Midbrain (tissue), 1 donor: ENCODE measurements at places on chromosomes 2 and 18.
A peak's percentile ranks its signal among the peaks of the same experiment; 100 is the strongest.

DNA sequence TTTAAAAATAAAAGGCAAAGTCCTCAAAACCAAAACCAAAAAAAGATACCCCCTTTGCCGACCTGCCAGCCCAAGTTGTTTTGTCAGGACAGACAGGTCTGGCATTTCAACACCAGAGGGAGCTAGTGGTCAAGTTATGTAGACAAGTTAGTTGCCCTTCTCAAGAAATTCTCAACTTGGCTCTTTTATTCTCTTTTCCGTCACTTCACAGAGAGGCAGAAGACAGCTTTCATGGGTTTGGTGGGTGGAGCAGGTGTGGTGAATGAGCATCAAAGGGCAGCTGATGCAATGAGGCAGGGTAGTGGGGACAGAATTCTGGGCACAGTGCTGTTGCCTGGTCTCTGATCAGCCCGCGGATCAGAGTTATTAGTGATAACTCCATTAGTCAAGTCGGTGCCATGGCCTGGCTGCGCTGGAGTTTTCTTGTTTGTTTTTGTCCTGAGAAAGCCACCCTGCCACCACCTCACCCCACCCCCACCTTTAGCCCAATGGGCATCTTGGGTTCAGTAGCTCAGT, 303.7 kb upstream of the EPAS1 start:
- DNase-seq: peak; percentile 56

DNA sequence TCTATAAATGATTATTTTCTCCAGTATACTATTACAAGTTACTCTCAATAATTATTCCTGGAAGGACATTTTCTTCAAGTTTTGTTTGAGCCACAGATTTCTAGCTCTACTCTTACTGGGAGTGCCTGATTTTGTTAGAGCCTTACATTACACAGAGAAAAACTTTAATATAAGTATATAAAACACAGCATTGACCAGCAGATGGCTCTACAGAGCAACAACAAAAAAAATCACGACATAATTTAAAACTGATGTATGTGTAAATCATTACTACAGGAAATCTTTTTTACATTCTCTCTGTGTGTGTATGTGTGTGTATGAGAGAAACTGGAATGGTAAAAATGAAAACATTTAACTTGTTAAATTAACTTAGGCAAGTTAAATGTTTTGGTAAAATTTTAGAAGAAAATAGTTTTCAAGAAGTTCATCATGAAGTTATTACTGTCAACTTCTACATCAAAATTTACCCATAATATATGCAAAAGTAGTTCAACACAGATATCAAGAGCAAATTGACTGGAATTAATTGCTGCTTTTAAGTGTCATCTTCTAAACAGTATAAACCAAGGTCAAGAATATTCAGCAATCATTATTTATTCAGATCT, 103.3 kb downstream of the MDH1 start:
- DNase-seq: peak; percentile 49

- DNase-seq: no peak
Observed at GRCh38 chr2:129443235-129443864, 536.1 kb upstream of the RAB6C start.

- DNase-seq: peak; percentile 23
Observed at GRCh38 chr2:112055730-112056625, 909 bp downstream of the TMEM87B start.

GRCh38 chr2:112787729-112788393, 3.6 kb upstream of the IL1A start:
- peak; percentile 15 for DNase-seq

- no peak for DNase-seq
Observed at GRCh38 chr18:62957885-62958472, 242.6 kb downstream of the PHLPP1 start.

DNA sequence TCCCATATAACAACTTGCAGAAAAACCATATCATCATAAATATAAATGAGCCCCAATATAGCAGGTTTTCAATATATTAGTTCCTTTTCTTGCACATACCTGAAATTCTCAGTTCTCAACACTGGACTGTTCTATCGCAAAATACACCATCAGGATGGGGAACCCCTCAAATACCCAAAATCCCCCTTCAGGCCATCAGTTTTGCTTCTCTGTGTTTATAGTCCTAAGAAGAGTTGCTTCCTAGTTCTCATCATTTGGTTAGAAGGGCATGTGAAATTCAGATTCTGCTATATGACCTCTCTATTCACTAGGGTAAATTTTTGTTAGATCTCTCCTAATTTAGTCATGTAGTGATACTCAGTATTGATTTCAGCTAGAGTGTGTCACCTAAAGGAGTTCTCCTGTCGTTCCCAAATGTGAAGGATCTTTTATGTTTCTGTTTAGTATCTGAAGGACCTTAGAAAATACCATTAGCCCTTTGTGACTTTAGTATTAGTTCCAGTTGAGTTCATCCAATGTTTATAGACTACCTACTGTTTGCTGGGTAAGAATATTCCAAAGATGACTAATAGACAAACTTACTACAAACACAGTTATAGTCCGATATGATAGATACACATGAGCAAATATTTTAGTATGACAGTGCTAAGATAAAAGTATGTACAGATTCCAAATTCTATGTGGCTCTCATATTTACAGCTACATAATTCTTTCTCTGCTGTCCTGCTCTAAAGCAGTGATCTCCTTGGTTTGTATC, 115.8 kb downstream of the TTC27 start:
- no peak for DNase-seq

GRCh38 chr2:20506201-20506685, 59.4 kb downstream of the RHOB start:
- no peak for DNase-seq

DNA sequence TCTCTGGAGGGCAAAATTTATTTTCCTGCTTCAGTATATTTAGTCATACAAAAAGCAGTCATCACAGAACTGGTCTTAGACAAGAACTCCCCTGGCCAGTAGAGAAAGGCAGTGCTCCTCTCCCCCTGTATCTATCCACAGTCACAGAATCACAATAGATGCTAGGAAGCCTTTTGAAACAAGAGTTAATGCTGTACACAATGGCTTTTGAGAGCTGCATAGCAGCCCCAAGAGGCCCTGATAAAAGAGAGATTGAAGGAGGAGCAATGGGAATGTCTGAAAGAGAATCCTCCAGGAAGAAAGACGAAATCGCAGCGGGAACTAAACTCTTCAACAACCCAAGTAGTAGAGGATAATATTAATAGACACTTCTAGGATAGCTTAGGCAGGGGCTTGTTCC, 330.2 kb downstream of the RBM43 start:
- DNase-seq: no peak

DNA sequence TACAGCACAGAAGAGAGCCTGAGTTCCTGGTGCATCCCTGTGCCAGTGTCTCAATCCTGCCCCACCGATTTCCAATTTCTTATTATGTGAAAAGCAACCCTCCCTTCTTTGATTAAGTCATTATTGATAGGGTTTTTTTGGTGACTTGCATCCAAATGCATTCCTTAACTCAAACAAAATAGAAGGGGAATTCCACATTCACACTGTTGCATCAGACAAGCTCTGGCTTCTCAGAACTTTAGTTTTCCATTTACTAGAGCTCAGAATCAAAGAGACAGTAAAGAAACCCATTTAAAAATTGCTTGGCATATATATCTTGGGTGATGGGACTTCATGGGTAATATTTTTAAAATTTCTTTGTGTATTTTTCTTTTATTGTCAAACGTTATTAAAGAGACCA, 13.8 kb upstream of the TMEM200C start:
- no peak for DNase-seq

GRCh38 chr2:60484133-60484645, 69.3 kb downstream of the BCL11A start:
- no peak for DNase-seq
